SK-N-DZ (cell line): ENCODE measurements at places on chromosomes 3 and 15.

DNA sequence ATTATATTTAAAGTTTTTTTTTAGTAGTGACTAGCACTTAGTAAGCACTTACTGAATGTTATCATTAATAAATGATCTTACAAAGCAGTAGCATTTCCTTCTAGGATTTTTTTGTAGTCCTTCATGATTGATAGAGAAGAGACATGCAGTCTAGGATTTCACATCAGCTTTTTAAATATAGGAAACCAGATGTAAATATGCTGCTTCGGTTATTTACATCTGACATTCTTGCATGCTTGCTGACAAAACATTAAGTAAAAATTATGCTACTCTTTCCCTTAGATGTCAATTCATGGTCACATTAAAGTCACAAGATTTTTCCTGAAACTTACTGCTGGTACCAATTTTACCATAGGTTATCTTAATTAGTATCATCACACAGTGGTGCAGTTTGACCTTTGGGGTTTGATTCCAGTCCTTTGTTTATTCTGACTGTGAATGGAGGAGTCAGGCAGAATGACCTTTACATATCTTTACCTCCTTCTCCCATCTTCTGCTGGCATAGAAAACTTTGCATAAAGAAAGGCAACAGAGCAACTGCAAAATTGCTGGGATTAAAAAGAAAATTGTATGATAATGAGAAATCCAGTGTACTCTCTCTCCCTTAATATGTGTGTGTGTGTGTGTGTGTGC is 286.5 kb downstream of the LPP start:
- DNase-seq = no peak

DNA sequence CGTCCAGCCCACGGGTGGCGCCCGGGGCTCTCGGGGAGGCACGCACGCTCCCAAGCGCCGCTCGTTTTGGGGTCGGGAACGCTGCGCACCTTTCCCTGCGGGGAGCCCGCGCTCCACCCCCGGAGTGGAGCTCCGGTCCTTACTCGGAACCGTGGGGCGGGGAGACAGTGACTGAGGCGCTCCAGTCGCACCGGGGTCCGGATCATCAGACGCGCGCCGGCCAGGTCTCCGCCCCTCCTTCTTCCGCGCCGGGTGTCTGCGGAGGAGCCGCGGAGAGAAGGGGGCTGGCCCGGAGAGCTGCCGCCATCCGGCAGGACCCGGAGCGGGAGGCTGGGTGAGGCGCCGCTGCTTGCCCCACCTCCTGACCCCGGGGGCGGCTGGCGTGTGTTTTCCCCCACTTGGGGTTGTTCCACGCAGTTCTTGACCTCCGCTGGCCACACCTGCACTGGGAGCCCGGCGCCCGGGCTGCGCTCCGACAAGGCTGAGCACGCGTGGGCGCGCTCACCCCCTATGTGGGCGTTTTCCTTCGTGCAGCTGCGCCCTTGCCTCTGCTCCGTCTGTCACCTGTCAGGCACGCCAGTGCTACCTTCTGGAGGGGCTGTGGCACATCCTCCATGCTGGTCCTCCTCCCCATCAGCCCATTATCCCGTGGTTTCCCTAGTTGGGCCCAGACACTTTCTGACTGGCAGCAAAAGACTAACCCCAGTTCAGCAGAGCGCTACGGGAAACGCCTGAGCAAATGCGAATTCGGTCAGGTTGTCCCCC is at the start of gene MCF2L2:
Gene MCF2L2, minus strand, starts transcription at position 173 of the 765 bp plus-strand sequence. CDS start 642 bp downstream, outside the sequence.
- peak; percentile 56 for DNase-seq

DNA sequence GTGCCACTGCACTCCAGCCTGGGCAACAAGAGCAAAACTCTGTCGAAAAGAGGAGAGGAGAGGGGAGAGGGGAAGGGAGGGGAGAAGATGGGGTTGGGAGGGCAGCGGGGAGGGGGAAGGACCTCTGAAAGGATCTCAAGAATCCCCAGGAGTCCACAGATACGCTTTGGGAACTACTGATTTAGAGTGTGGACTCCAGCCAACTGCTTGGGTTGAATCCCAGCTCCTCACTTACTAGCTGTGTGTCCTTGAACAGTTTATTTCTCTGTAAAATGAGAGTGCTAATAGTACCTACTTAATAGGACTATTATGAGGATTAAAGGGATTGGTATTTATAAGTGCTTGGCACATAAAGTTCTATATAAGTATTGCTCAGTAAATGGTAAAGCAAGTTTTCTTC is 45.0 kb upstream of the FAH start:
- no peak for DNase-seq

GRCh38 chr15:40338921-40339620 is 1.7 kb downstream of the CCDC9B start:
- DNase-seq = no peak

- no peak for DNase-seq
Observed at GRCh38 chr3:101531473-101532086, 18.6 kb upstream of the SENP7 start.

- DNase-seq = no peak
Observed at GRCh38 chr15:82100111-82100929, 54.5 kb upstream of the MEX3B start.

GRCh38 chr3:72597756-72598195 is 250.5 kb downstream of the SHQ1 start:
- DNase-seq = peak; percentile 68

DNA sequence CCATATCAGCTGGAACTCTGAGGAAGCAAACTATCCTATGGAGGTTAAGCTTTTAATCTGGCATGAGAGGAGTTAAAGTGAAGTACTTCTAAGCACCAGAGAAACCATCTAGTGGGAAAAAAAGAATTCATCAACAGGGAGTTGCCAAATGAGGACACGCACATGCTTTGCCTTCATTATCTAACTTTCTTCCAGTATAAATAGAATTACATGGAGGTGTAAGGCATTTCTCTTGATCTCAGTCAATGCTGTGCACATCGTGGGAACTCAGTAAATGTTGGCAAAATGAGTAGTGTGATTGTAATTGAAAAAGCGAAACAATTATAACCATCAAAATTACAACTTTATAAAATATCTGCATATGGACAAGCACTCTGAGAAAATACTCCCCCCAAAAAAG is 8.0 kb upstream of the GSK3B start:
- DNase-seq = no peak

GRCh38 chr15:38275959-38276358 is 23.3 kb downstream of the SPRED1 start:
- no peak for DNase-seq

DNA sequence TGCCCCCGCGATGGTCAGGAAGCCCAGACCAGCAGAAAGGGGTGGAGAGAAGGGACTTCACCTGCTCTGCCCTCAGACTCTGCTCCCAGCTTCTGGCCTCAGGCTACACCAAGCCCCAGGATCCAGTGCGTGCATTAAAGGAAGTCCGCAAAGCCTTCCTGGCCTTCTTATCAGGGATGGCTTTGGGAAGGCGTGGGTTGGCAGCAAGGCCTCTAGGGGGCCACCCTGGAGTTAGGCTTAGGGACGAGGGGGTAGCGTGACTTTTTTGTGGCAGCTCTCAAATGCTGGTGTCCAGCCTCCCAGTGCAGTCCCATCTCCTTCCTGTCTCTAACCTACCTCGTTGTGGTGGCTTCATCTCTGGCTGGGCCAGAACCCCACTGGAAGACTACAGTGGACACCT is 18.9 kb upstream of the RPL29 start:
- DNase-seq = peak; percentile 66

DNA sequence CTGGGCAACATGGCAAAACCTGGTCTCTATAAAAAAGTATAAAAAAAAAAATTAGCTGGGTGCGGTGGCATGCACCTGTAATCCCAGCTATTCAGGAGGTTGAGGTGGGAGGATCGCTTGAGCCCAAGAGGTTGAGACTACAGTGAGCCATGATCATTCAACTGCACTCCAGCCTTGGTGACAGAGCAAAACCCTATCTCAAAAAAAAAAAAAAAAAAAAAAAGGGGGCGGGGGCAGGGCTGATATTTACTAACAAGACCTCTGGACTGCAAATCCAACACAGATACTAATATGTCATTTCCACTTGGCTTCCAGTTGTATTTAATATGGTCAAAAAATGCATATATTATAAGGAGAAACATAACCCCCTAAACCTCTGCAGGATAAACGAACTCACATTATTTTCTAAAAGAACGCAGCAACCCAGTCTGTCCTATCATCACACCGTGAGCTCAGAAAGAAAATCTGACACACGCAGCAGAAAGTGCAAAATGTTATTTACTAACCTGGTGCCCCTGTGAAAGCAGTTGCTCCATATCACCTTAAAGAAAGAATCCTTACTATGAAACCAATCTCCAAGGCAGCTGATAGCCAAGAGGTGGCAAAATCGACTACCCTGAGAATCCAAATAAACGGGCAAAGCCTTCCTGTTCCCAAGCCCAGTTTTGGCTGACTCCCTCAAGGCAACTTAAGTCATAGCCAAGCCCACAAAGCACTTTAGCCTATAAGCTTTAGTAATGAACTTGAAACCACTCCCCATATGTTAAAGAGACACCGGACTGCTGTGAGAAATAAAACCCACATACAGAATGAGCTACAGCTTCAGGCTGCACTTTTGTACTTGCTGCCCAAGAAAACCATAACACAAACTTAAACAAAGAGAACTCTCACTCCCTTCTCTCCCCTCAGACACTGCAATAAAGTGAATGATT is 39.3 kb downstream of the PLD1 start:
- DNase-seq = no peak

- no peak for DNase-seq
Observed at GRCh38 chr15:100937171-100937570, 18.0 kb downstream of the LRRK1 start.
